ENCODE measurements at places on chromosomes 6 and 20. TPM values are rescaled to one million over a fixed set of nuclear protein-coding genes. Genes with fewer than 3 reads are reported as not detected.

The HINT3 gene
- polyA plus RNA-seq = 8.6 TPM

DNA sequence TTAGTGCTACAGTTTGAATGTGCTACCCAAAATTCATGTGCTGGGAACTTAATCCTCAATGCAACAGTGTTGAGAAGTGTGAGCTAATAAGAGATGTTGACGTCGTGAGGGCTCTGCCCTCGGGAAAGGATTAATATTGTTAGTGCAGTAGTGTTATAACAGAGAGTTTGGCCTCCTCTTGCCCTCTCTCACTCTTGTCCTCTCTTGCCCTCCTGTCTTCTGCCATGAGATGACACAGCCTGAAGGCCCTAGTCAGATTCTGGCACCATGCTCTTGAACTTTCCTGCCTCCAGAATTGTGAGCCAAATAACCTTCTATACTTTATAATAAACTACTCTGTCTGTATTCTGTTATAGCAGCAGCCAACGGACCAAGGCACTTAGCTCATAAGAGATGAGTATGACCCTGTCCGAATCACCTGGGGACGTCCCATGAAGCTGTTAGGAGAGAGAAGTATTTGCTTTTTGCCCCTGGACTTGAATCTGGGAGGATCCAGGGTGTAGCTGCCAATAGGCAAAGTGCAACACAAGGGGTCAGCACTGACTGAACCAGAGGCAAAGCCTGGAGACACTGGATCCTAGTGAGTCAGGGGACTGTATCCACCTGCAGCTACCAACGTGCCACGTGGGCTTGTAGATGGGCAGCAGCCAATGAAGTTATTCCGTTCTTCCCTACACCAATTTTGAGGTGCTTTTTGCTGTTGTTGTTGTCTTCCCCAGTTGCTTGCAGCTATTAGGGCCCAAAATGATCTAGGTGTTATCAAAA is 233.7 kb downstream of the THBS2 start:
- no peak for DNase-seq
- H3K36me3 ChIP-seq = no peaks in the 10 kb centered on the region
- no peaks in the 10 kb centered on the region for H3K4me1 ChIP-seq
- H3K4me3 ChIP-seq = no peak overlapping the region

GRCh38 chr6:106626485-106626884 is 2.8 kb downstream of the RTN4IP1 start:
- H3K4me3 ChIP-seq = no peak overlapping the region
- no peaks in the 10 kb centered on the region for H3K27me3 ChIP-seq
- no peaks in the 10 kb centered on the region for H3K36me3 ChIP-seq
- no peak for DNase-seq

DNA sequence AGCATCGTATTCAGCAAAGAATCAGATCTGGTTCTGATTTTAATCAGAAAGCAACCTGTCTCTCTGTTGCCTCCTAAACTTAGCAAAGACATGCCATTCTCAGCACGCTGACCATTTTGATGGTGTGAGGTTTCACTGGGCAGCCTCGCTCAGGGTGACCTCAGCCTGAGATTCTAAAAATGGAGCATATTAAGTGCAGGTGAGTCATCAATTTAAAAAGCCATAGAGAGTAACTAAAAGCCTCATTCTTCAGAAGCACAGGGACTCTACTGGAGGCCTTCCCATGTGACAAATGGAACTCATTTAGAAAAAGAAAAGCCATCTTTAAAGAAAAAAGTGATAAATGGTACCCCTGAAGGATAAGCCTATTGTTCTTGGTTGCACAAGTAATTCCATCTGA is 91.3 kb downstream of the FILIP1 start:
- H3K27me3 ChIP-seq = no peaks in the 10 kb centered on the region
- H3K27ac ChIP-seq = no peak overlapping the region
- no peaks in the 10 kb centered on the region for H3K4me1 ChIP-seq
- no peaks in the 10 kb centered on the region for H3K36me3 ChIP-seq
- DNase-seq = no peak

- H3K4me3 ChIP-seq = no peak overlapping the region
- no peaks in the 10 kb centered on the region for H3K4me1 ChIP-seq
- no peak overlapping the region for H3K27ac ChIP-seq
- no peaks in the 10 kb centered on the region for H3K27me3 ChIP-seq
- no peaks in the 10 kb centered on the region for H3K36me3 ChIP-seq
These were observed 54.5 kb upstream of the TENT5A start for GRCh38 chr6:81806793-81807565.

DNA sequence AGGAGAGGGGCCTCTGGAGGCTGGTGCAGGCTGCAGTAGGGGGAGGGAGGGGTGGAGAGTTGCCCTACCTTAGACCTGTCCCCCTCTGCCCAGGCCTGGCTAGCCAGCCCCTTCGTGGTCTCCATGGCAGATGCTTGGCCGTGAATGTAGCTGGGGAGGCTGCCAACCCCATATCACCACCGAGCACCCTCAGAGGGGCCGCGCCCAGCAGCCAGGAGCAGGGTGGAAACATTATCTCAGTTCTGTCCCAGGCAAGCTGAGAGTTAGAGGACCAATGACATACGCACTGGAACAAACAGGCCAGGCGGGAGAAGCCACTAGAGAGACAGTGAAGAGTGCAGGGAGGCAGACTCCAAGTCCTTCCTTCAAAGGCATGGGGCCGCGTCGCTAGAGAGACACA is 66.5 kb downstream of the LRFN2 start:
- H3K36me3 ChIP-seq = no peaks in the 10 kb centered on the region
- peaks cover 13% of the 10 kb centered on the region for H3K27me3 ChIP-seq
- no peak for DNase-seq
- no peak overlapping the region for H3K27ac ChIP-seq

All from thymus (tissue), 14 donors.